ENCODE measurements at places on chromosomes 2 and 18.
A peak's percentile ranks its signal among the peaks of the same experiment; 100 is the strongest.

- DNase-seq, result no peak
Measured at GRCh38 chr2:124560592-124561112, 535.6 kb downstream of the CNTNAP5 start.

DNA sequence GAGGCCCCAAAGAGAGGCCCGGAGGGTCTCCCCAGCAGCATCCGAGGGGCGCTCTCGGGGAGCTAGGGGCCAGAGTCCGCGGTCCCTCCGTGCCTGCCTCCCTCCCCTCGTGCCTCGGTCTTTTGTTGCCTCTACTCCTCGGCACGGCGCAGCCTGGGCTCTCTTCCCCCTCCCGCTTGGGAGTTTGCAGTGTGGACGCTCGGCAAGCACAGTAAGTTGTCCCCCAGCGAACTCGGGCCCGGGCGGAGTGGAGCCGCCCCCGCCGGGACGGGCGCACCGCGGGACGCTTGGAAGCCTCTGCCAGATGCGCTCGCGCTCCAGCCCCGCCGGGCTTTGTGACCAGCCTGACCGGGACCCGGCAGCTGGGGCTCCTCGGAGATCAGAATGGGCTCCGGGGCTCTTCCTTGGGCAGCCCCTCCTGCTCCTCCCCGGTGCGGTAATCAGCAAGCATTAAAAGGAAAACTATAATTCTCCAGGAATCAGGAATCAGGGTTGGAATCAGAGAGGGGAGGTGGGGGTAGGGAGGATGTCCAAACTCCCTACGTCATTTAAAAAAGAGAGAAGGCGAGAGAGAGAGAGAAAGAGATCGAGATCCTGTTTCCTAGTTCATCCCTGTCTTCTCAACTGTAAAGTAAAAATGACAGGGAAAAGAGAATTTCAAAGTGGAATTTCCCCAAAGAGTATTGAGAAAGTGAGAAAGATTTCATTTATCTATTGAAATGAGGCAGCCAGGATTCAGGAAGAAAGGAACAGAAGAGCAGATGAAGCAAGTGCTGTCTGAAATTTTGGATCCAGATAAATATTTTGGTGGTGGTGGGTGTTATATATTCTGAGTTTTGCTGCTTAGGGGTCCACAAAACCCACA, 786 bp upstream of the TMEM200C start:
- DNase-seq, result peak; percentile 79

DNA sequence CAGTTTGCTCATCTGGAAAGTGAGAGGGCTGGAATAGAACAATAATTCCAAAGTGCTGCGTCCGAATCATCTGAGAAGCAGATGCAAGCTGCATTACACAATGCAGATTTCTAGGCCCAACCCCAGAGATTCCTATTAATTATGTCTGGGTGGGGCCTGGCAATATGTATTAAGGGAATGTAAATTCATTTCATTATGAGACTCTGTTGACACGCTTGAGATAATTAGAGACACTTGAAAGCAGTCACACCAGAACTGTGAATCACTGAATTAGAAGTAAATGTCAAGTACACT, 54.7 kb upstream of the HK2 start:
- no peak for DNase-seq

DNA sequence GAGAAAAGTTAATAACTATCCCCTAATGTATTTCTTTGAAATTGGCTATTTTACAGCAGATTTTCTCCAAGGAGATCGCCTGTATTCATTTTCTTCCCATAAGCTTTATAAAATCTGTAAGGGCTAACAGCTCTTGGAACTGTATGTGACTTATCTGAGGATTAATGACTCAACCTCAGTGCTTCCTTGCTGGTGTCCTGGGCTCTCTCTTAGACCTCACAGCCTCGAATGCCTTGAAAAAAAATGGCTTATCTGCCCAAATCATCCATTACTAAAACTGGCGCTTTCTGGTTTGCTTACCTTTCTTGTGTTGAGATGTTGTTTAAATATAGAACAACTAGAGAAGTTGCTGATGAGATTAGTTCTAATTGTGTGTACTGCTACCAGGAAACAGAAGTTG, 713.6 kb downstream of the SLC4A3 start:
- no peak for DNase-seq

GRCh38 chr18:29191263-29191662, 1014.3 kb upstream of the CDH2 start:
- DNase-seq, result no peak

GRCh38 chr18:36830158-36830495, 1.2 kb downstream of the KIAA1328 start:
- no peak for DNase-seq

- no peak for DNase-seq
Measured at GRCh38 chr2:231364961-231365810, 30.3 kb upstream of the B3GNT7 start.

DNA sequence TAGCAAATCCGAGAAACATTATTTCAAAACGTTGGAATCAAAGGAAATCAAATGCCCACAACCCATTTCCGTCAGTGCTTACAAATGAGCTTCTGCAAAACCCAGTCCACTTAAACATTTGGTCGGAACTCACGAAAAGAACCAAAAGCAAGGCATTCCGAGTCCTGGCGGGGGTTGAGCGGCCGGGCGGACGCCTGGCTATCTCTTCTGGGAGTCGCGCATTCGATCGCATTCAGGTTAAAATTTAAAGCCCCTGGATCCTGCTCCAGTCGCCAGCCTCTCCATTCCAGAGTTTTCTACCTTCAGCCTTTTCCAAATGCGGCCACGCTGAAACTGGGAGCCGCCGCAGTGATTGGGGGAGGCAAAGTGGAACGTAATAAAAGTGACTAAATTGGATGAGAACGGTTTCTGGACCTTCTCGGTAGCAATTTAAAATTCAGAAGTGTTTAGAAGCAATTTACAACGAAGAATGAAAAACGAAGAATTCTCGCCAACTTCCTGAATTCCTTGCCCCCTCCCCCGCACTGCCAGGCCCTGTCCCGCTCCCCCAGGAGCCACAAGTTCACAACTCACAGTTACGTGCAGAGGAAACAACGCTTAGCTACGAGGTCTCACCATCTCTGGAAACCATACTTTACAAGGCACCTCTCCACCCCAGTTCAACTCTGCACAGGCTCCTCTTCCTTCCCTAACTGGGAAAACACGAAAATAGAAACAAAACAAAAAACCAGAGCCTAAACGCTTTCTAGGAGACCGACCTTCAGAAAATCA, 1.7 kb upstream of the GATA6 start:
- DNase-seq, result peak; percentile 73

DNA sequence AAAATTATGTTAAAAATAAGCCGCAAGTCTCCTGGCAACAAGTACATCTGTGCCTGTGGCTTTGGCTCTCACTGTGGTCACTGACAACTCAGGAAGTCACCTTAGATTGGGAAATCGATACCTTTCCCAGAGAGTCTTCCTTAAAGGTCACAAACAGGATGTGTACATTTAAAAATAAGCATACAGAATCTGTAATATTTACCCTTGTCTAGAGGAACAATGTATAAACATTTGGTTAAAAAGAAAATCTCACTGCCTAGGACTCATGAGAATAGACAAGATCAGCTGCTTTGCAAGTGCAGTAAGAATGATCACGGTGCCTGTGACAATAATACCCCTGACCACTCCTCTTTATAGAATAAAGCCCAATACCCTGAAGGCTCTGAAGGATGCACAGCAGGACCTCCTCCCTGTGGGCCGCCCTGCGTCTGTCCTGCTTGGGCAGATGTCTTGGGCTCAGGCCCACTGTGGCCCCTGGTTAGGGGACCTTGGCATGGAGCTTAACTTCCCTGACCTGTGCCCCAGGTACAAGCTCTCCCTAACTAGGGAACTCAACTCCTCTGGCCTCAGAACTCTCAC, 98.0 kb upstream of the MGAT4A start:
- no peak for DNase-seq

GRCh38 chr18:10229458-10229857, 225.0 kb upstream of the APCDD1 start:
- no peak for DNase-seq

DNA sequence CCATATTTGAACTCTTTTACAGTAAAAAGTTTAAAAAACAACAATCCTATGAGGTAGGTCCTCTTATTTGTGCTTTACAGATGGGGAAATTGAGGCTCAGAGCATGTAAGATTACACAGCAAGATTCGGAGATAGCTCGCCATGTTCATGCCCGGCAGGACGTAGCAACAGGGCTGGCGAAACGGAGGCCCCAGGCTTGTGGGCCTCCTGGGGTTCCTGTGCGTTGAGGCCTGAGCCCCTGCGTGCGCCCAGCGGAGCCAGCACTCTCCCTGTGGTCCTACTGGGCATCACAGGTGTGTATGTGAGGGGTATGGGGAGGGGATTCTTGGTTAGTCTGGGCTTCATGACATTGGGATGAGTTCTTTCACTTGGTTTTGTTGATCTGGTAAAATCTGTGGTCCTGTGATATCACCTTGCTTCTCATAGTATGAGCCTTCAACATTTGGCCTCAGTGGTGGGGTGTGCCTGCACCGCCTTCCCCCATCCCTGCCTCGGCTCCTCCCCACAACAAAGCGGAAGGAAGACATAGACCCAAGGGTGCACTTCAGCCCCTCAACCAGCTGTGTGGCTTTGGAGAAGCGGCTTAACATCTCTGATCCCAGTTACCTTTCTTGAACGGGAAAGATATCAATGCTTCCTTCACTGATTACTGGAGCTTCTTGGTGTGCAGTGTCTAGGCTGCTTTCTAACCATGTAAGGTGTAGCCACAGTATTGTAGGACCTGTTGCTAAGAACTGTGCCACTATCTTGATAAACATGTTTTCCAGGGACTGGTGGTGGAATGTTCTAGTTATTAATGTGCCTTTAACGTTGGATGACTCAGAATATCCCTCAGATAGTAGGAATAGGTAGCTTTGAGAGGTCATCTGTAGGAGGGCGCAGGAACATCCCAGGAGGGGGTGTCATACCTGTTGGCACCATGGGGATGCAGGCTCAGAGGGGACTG, 37.2 kb downstream of the HPCAL1 start:
- DNase-seq, result no peak

- DNase-seq, result no peak
Measured at GRCh38 chr2:120601566-120601965, 134.1 kb upstream of the GLI2 start.
